ENCODE measurements at places on chromosomes 5 and 9.
A peak's percentile ranks its signal among the peaks of the same experiment; 100 is the strongest.

DNA sequence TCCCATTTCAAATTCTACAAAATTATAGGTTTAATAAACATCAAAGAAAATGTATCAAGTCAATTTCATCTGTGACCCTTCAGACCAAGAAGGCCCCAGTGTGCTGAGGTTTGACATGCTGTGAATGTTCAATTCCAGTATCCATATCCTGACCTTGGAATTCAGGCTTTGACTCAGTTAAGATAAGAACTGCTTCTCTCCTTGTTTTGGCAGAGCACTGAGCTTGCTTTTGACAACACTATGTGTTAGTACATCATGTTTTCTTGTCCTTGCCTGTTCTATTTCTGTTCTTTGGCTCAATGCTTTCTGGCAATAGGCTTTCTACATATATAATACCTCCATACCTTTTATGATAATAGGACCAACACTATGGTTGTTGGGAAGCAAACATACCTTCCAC, 105.6 kb downstream of the PLCXD3 start:
- no peak for DNase-seq

DNA sequence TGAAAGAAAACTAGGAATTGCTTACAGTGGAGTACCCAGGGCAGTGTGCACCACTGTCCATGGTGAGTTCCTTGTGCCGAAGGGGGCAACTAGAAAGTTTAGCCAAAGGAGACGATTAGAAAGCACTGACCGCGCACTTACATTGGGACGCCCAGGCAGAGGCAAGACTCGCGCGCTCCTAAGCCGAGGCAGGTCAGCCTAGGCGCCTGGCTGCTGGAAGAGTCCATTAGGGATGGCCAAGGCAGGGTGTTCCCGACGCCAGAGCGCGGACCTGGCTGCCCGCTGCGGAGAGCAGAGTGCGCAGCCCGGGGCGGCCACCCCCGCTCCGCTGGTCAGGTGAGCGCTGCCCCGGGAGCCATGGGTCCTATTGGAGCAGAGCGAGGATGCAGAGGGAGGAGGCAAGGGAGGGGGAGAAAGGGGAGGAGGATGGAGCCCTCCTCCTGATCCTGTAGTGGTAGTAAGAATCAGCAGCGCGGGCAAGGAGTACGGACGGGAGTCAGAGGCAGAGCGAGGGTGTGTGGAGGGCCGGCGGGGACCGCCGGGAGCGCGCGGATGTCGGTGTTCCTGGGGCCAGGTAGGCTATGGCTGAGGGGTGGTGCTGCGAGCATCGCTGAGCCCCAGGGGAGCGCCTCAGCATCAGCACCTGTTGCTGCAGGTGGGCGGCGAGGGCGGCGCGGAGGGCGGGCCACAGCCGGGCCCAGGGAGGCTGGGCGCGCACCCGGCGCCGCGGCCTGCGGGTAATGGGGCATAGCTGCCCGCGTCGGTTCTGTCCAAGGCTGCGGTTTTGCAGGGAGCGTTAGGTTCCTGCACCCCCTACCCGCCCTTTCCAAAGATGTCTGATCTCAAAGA, at the start of gene ADGRV1:
TSS of gene ADGRV1 (plus strand) at position 454 of the 849 bp plus-strand sequence. CDS start at position 553, 99 bp downstream.
- DNase-seq: peak; percentile 95

GRCh38 chr9:93361995-93362394, 89.5 kb upstream of the FAM120A start:
- DNase-seq: no peak

DNA sequence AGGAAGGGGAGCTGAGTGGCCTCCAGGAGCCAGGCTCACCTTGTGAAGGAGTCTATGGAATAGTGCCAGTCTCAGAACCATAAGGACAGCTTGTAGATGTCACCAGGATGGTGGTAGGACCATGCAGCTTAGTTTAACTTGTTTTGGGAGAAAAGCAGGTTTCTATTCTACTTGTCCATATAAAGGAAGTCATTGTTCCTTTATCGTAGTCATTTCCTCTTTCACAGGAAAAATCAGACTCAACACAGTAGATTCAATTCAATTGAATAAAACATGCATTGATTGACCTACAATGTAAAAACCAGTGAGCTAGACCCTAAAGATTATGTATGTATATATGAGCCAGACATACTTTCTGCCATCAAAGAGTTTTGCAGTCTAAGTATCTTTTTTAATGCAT, 53.3 kb downstream of the MEGF10 start:
- no peak for DNase-seq

- peak; percentile 80 for DNase-seq
Observed at GRCh38 chr9:109568568-109569210, 70.6 kb upstream of the PTPN3 start.

DNA sequence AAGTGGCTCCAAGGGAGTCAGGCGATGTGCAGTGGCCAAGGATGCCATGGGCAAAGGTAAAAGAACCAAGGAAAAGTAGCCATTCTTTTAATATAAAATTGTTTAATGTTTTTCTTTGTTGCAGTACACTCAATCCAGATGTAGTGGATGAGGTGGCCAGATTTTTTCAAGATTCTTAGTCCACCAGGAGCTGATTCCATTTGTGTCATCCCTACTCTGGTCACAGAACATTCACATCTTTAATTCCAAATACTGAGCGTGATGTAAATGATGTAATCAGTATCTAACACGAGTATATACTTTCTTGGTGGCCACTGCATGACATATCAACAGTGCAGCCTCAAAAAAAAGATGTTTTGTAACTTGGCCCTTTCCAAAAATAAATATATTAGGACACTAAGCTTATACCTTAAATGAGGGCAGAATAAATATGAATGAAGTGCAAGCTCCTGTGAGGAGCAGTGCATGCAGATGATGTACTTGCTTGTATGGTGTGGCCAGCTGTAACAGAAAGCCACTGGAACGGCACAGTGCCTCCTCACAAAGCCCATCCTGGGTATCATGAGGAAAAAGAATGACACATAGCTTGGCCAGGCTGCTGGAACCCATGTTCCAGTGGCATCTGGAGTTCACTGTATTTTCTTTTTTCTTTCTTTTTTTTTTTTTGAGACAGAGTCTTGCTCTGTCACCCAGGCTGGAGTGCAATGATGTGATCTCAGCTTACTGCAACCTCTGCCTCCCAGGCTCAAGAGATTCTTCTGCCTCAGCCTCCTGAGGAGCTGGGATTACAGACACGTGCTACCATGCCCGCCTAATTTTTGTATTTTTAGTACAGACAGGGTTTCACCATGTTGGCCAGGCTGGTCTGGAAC, 6.5 kb upstream of the SPATA24 start:
- no peak for DNase-seq

DNA sequence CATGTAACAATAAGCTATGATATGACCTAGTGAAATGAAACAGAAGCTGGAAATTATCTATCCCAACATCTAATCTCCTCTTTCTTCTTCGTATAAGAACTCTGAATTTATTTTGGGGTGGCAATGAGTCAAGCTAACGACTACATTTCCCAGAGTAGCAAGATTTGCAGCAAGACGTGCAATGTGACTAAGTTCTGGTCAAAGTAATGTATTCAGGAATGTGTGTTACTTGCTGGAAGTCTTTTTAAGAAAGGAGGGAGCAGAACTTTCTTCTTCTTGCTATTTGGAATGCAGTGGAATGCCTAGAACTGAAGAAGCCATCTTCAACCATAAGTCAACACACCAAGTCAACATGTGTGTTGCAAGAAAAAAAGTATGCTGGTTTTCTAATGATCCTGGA, 406.6 kb upstream of the MEF2C start:
- no peak for DNase-seq

GRCh38 chr5:41275813-41276512, 62.6 kb upstream of the C6 start:
- DNase-seq: no peak

DNA sequence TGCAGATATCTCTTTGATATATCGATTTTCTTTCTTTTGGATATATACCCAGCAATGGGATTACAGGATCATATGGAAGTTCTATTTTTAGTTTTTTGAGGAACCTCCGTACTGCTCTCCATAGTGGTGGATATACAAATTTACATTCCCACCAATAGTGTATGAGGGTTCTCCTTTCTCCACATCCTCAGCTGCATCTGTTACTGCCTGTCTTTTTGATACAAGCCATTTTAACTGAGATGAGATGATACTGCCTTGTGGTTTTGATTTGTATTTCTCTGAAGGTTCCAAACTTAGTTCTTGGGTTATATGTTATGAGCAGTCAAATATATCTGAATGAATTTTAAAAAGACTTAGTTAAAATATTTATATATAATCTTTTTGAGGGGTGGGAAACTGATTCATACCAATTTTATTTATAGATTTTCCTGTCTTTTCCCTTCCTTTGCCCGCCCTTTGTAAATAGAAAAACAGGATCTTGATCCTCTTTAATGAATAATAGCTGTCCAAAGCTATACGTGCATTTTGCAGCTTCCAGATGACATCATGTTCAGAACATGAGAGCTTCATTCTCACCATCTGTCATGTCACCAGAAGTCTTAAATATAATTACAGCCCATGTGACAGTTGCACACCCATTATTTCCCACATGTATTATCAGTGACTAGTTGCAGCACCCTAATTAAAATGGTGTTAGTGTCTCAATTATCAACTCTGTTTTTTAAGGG, 6.2 kb upstream of the ARHGEF28 start:
- peak; percentile 61 for DNase-seq

DNA sequence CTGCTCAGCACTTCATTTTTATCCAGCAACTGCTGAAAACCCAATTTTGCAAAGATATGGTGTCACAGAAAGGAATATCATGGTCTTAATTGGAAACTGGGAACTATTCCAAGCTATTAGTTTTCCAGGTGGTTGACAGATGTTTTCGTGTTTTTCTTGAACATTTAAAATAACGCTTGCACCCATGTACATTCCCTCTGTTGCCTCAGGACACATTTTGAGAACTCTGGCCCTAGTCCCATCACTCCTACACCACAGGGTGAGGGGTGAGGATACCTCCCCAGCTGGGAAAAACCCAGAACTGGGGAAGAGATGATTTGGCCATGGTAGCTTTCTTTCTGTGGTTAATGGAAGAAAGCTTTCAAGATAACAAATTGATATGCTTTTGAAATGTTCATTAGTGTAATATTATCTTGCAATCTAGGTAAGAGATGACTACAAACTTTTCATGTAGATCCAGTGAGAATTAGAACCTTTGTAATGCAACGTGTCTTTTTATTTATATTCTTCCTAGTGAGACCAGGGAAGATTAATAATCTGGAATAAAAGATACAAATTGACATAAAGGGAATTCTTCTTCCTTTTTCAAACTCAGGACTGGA, 627.0 kb downstream of the RAB3C start:
- peak; percentile 37 for DNase-seq

DNA sequence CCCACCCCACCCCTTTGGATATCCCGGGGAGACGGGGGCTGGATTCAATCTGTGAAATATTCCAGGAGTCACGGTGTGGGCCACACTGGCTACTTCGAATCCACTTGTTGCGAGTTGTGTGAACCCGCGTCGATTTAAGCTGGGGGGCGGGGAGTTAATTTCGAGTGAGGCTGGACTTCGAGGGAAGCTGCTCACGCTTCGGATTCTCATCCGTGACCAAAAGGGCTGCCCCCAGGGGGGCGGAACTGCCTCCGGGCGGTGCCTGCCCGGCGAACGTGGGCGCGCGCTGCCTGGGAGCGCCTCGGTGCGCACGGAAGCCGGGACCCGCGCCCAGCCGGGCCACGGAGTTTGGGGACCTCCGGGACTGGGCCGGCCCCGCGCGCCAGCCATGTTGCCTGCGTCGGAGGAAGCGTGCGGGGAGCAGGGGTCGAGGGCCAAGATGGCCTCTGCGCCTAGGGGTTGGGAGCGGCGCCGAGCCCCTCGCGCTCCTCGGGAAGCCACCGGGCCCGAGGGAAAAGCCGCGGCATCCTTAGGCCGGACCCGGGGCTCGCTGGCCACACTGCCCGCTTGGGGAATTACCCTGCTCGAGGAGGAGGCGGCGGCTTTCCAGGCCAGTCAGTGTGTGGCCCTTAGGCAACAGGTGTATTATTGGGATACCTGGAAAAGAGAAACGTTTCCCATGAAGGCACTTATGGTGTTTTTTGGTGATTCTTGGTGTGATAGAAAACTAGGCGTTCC, 975 bp downstream of the OCLN start:
- DNase-seq: peak; percentile 80

GRCh38 chr9:134854541-134854981, 26.0 kb upstream of the FCN2 start:
- DNase-seq: no peak
